Stimulated activated CD4-positive, alpha-beta T cell treated with anti-CD3 and anti-CD28 coated beads, Interleukin-2, amount 100 ng/mL, for 48 hours (primary cell): ENCODE measurements at places on chromosomes 2 and 18.
A peak's percentile ranks its signal among the peaks of the same experiment; 100 is the strongest.

GRCh38 chr2:54176577-54176976 is 61.2 kb downstream of the ACYP2 start:
- DNase-seq, result no peak

GRCh38 chr2:36965751-36966369 is 476 bp downstream of the STRN start:
- peak; percentile 11 for DNase-seq

DNA sequence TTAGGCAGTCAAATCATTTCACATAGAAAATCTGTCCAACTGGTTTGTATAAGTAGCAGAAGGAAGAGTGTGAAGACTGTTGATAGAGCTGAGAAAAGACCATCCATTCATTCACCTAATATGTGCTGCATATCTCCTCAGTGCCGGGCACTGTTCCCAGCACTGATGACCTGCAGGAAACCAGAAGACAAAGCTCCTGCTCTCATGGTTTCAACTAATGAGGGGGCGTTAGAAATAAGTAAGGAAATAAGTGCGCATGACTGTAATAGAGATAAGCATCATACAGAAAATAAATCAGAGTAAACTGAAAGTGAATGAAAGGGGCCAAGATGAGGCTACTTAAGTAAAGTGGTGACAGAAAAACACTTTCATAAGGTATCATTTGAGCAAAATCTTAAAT is 427.5 kb upstream of the CDH20 start:
- DNase-seq, result no peak

DNA sequence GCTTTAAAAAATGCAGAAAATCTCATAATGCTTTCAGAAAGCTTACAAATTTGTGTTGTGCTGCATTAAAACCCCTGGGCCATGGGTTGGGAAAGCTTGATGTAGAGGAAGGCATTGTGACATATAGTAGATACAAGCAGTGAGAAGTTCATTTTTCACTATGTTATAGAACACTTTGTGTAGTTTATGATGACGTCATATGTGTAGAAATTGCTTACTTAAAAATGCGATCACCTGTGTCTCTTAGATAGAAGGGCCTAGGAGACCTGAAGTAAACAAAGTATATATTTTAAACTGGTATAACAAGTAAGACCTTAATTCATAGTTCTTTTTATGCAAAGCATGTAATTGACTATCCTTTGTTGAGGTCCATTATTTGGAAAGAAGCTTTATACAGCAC is 393.5 kb downstream of the ARHGAP15 start:
- no peak for DNase-seq

GRCh38 chr18:27377251-27377650 is 192.1 kb upstream of the CHST9 start:
- no peak for DNase-seq

GRCh38 chr2:166350525-166350924 is 25.2 kb downstream of the SCN9A start:
- DNase-seq, result no peak

DNA sequence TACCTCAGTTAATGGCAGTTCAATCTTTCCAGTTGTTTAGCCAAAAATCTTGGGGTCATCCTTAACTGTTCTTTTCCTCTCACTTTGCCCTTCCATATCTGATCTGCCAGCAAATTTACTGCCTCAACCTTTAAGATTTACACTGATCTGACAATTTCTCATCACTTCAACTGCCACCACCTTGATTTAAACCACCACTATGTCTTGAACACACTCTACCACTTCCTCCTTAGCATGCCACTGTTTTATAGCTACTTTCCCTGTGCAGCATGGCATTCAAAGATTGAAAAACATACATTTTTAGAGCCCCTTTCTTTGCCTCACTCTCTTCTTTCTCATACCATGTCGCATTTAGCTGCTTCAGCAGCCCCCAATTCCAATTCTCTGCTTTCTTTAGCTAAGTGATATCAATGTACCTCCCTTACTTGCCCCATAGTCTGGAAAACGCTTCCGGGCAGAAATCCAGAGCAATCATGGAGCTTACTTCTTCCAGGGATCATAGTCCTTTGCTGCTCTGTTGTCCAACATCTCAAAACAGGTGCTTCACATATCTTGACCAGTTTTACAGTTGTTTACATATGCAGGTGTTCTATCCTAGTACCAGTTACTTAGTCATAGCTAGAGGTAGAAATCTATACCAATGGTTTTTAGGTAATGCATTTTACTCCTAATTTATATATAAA is 10.9 kb downstream of the PGAP1 start:
- no peak for DNase-seq

DNA sequence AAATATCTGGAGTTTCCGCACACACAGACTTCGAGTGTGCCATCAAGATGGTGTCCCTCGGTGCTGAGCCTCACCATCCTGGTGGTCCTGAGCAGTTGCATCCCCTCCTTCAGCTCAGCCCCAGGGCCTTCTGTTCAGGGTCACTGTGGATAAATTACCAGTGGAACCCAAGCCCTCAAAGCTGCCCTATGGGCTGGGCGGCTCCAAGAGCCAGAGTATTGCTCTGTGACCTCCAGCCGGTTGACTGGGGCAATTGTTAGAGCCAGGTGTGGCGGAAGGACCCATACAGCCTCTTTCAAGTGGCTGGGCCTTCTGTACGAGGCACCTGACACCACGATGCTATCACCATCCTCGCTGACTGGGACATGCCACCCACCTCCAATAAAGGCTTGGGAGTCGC is 215.5 kb downstream of the GBX2 start:
- no peak for DNase-seq

GRCh38 chr2:157334797-157335196 is 9.2 kb upstream of the ERMN start:
- no peak for DNase-seq

DNA sequence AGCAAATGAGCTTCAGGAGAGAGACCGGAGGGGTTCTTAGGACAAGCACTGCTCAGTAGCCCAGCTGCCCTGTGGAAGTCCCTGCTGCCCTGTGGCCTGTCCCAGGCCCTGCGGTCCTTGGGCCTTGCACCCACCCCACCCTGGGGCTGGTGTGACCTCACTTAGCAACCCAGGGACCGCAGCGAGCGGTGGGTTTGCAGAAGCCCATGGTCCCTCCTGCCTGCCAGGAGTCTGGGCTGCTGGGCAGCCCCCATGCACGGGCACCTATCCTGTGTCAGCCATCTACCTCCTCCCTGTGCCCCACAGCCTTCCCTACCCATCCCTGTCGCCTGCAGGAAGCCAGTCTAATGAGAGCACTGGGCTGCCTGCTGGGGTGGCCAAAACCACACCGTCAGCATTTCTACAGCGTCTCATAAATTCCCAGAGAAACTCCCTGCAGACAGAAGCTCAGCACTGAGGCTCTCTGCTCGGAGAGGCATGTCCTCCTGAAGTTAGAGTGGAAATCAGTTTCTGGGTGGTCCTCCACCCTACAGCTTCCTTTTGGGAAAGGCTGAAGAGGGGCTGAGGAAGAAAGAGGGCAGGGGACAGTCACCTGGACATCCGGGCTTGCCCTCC is 231.1 kb upstream of the HS6ST1 start:
- DNase-seq, result no peak

DNA sequence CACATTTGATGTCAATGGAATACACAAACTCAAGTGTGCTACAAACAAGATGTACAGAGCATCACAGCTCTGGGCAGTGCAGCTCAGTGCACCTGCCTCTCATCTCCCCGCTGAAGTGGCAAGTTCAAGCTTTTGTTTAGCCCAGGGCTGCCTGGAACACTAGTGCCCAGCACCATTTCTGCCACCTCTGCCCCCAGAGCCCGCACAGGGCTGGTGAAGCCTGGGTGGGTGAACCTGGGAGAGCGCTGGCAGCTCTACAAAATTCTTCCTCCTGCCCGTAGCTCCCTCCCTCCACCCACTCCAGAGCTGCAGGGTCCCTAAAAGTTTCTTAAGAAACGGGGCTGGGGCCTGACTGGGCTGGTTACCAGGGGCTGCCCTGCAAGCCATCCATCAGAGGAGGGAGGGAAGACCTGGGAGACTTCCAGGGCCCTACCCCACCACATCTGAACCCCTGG is 1.5 kb downstream of the HES6 start:
- no peak for DNase-seq

DNA sequence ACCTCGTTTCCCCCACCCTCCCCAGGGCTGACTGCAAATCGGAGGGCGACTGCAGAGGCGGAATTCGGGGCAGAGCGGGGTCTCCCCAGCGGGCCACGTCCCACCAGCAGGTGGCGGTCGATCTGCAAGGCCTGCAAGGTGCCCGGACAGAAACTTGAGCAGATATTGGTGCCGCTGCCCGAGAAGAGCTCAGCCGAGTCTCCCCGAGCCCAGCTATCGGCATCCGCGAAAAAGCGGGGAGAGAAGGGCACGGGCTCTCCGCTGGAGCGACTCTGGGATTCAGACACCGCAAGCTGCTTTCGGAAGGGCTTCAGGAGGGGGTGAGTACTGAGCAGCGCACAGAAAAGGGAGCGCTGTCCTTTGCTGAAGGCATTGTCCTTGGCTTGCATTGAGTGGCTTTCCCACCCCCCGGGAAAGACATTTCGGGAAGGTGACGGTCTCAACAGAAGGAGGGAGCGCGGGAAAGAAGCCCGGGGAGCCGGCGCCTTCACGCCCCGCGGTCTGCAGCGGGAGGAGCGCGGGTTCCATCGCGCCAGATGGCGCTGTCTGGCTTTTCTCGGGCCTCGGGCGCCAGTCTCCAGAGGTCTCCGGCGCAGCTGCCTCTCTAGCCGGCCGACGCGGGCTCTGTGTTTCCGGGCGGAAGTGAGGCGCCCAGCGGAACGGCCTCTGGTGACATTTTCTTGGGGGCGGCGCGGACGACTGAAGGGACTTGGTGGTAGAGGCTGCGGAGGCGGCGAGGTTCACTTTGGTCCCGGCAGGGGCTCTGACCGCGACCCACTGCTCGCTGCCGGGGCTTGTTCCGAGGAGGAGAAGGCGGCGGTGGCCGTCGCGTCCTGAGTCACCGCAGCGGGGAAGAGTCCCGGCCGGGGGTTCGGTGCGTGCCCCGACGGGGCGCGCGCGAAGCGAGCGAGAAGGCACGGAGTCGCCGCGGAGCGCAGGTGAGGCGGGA is 69.5 kb downstream of the HAUS1 start:
- peak; percentile 93 for DNase-seq

DNA sequence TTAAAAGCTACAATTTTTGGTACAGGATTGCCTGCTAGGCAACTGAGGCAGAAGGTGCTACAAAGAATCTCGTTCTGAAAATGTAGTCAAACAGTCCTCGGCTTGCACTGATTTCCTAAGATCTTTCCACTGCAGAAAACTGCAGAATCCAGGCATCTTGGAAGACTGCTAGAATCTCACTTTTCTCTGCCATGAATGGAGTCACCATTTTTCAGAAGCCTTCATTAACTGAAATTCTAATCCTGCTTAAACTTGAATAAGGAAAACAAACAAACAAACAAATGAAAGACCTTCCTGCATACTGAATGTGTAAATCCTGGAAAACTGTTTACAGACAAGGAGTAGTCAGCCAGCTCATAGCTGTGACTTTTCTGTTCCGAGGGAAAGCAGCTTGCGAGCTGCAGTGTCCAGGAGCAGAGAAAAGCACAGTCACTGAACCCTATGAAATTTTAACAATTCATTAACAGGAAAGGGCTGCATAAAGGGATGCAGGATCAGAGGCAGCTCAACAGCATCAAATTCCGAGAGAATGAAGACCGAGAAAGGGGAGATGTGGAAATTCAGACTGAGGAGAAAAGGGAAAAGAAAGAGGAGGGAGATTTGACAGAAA is 210.5 kb upstream of the PIK3C3 start:
- no peak for DNase-seq

DNA sequence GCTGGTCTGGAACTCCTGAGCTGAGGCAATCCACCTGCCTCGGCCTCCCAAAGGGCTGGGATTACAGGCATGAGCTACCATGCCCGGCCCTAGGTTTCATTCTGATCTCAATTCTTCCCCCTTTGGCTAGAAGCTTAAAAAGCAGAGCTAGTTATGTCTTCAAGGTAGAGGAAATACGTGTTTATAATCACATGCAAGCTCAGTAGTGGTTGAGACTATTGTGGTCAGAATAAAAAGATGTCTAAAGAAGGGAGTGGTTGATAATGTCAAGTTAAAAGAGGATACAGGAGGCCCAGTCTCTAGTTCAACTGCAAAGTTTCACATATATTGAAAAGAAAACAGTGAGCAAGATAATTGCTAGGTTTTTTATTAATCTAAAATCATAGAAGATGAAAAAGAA is 807.8 kb upstream of the ACVR2A start:
- DNase-seq, result no peak

- no peak for DNase-seq
These were observed 101.5 kb downstream of the ALPK2 start for GRCh38 chr18:58527285-58527951.

GRCh38 chr2:40531359-40531758 is 79.5 kb upstream of the SLC8A1 start:
- no peak for DNase-seq

GRCh38 chr18:40120796-40121391 is 1834.1 kb upstream of the PIK3C3 start:
- no peak for DNase-seq

GRCh38 chr2:99827296-99827999 is 314.9 kb downstream of the AFF3 start:
- DNase-seq, result no peak

DNA sequence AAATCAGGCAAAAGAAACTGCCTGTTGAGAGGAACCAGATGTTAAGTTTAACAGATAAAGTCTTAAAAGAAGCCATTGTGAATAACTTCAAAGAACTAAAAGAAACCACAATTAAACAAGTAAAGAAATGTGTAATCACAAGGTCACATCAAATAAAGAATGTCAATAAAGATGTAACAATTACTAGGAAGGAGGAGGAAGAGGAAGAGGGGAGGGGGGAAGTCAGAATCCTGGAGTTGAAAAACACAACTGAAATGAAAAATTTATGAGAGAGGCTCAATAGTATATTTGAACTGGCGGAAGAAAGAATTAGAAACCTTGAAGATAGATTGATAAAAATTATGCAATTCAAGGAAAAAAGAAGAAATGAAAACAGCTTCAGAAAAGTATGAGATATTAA is 88.4 kb upstream of the CRIM1 start:
- no peak for DNase-seq

DNA sequence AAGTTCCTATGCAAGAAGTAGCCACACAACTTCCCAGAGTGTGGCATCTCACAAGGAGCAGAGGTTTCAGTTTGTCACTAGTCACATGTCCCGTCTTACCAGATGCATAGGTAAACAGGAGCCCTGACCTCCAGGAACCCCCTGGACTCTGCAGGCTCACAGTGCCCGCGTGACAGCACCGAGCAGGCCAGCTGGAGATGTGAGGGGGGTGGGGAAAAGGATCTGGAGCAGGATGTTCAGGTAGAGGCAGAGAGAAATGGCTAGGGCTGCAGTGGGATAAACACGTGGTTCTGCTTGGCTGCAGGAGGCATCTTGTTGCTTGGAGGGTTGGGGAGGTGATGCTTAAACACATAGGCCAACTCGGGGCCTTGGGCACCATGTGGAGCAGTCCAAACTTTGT is 54.2 kb downstream of the IMPA2 start:
- DNase-seq, result no peak

- no peak for DNase-seq
These were observed 129.7 kb downstream of the RTP5 start for GRCh38 chr2:241999184-241999583.
